ENCODE measurements at places on chromosomes 3 and 15. TPM values are rescaled to one million over a fixed set of nuclear protein-coding genes. Genes with fewer than 3 reads are reported as not detected.

DNA sequence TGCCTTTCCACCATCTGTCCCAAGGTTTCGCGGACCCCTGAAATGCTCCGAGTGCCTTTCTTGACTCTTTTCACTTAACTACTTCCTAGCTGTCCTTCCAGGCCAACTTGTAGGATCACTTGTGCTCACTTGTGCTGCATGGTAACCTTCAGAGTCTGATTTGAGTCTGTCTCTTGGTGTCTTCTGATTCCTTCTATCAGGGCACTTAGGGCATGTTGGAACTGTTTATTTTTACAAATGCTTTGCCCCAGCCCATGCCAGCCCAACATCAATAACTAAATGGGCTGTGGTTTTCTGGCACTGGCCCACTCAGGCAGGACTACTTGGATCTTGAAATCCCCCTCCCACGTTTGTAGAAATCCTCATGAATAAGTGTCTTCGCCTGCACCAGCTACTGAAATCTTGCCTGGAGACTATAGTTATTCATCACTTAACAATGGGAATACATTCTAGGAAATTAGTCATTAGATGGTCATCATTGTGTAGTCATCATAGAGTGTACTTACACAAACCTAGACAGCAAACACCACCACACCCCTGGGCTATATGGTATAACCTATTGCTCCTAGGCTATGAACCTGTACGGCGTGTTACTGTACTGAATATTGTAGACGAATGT, 123.1 kb upstream of the STRIT1 start:
- DNase-seq: no peak
- H3K4me3 ChIP-seq: no peak overlapping the region
- H3K36me3 ChIP-seq: no peaks in the 10 kb centered on the region
- no peaks in the 10 kb centered on the region for H3K27me3 ChIP-seq
- H3K27ac ChIP-seq: no peak overlapping the region

DNA sequence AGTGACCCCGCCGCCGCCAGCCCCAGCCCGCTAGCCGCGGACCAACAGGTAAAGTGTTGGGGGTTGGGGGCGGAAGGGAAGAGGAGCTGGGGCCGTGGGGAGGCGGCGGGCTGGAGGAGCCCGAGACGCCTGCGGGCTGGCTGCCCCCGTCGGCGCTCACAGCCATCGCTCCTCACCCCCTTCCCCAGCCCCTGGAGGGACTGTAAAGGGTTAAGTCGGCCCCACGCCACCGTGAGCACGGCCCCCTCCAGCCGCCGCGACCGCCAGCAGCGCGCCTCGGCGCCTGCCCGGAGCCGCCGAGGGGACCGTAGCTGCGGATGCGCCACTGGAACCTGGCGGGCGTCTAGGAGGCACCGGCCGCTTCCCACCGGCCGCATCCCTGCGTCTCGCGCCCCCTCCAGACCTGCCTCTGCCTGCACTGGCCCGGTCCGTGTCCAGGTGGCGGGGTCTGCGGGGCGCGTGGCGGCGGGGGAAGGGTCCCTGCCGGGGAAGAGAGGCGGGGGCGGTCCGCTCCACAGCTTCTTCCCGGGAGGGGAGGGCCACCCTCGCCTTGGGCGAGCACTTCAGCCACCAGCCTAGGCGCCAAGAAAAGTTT, 522 bp downstream of the MED12L start:
- peaks cover 18% of the 10 kb centered on the region for H3K27me3 ChIP-seq
- peak overlapping the region; percentile 84 for H3K27ac ChIP-seq
- H3K4me3 ChIP-seq: peak overlapping the region; percentile 65
- peaks cover 10% of the 10 kb centered on the region for H3K4me1 ChIP-seq
- peak; percentile 64 for DNase-seq
- H3K36me3 ChIP-seq: no peaks in the 10 kb centered on the region

Gene GHRL
- 0.40 TPM for total RNA-seq

Gene GABRB3
- total RNA-seq: 2.3 TPM

DNA sequence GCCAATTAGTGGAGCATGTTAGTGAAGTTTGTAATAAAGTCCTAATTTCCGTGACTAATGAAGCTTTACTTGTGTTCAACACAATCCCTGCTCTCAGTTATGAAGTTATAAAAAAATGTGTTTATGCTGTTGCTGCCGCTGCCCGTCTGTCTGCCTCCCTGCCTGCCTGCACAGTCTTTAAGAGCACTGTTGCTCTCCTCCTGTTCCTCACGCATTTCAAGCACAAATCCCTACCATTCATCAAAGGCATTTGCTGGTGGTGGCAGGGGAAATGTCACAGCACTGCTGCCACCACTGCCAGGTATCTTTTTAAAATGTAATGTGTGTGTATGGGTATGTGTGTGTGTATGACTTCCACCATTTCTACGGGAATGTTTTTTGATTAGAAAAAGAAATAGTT, 58.8 kb downstream of the CACNA1D start:
- DNase-seq: no peak
- H3K4me3 ChIP-seq: no peak overlapping the region
- no peak overlapping the region for H3K27ac ChIP-seq
- H3K36me3 ChIP-seq: no peaks in the 10 kb centered on the region
- no peaks in the 10 kb centered on the region for H3K27me3 ChIP-seq
- H3K4me1 ChIP-seq: no peaks in the 10 kb centered on the region

Gene ZKSCAN7
- total RNA-seq: 10.9 TPM

DNA sequence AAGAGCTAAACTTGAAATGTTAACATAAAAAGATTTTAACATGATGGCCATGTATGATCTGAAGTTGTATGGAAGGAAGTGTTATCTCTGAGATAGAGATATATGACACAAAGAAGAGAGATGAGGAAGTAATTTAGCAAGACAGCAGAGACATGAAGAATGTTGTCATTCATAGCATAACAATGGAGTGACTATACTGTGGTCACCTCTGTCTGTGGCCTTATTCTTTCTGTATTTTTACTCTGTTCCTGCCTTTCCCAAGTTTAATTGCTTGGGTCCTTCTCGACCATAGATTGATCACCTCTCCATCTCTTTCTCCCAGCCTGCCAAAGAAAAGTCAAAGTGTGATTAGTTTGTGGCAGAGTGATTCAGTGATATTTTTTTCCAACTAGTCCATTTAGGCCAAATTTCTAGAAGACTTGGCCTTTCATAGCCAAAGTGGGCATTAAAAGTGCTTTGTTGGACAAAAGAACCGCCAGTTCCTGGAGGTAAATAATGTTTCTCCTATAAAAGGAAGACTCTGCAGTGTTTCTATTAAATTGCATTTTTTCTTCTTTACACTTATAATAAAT, 711.9 kb downstream of the CADM2 start:
- no peaks in the 10 kb centered on the region for H3K4me1 ChIP-seq
- H3K27ac ChIP-seq: no peak overlapping the region
- H3K4me3 ChIP-seq: no peak overlapping the region
- DNase-seq: no peak
- no peaks in the 10 kb centered on the region for H3K27me3 ChIP-seq
- no peaks in the 10 kb centered on the region for H3K36me3 ChIP-seq

DNA sequence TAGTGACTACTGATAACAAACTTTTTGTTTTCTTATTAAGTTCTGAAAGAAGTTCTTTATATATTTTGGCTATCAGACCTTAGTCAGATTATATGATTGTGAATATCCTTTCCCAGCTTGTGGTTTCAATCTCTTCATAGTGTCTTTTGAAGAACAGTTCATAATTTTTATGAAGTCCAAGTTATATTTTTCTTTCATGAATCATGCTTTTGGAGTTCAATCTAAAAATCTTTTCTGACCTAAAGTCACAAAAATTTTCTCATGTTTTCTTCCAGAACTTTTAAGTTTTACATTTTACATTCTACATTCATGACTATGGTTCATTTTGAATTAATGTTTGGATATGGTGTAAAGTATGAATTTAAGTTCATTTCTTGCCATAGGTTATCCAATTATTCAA, 34.2 kb upstream of the OCA2 start:
- H3K27me3 ChIP-seq: no peaks in the 10 kb centered on the region
- no peak overlapping the region for H3K4me3 ChIP-seq
- H3K36me3 ChIP-seq: peaks cover 49% of the 10 kb centered on the region

Gene C3orf22
- total RNA-seq: 0.04 TPM

DNA sequence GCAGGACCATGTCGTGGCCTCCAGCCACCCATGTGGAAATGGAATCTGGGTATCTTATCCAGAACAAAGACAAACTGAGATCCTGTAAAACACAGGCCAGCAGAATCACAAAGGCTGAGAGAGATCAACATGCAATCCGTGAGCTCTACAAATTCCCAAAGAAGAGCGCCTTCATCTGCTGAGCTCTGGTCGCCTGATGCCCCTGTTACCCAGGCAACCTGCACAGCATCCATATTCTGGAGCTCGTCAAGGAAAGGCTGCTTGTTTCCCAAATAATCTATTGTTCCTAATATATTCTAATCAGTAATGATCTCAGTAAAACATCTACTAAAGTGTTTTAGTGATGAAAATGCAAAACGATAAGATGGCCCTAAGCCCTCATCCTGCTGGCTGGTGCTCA, 133.6 kb downstream of the OCA2 start:
- H3K4me1 ChIP-seq: no peaks in the 10 kb centered on the region
- DNase-seq: no peak
- no peaks in the 10 kb centered on the region for H3K36me3 ChIP-seq
- no peak overlapping the region for H3K27ac ChIP-seq

All from muscle of leg (tissue), 16 donors.